ENCODE measurements at places on chromosomes 16 and 17.

- no peak for DNase-seq
Measured at GRCh38 chr16:70728150-70728549, 42.3 kb upstream of the MTSS2 start.

DNA sequence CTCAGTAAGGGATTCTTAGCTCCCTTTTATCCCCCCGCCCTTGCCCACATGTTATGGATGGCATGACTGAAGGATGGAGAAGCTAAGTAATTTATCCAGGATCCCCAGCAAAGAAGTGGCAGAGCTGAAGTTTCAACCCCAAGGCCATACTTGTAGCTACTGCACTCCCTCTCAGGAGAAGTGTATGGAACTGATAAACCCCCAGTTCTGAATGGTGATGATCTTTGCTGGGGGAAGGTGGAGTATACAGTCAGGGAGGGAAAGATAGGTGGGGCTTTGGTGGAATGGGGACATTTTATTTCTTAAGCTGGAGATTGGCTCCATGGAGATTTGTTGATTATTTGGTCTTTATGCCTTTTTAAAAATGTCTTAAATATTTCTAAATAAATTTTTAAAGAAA is 58.3 kb downstream of the TNRC6C start:
- no peak for DNase-seq

GRCh38 chr16:27408602-27409031 is 6.6 kb downstream of the IL21R start:
- no peak for DNase-seq

- no peak for DNase-seq
Measured at GRCh38 chr17:48490451-48490892, 40.3 kb downstream of the HOXB1 start.

GRCh38 chr17:1109606-1110540 is 69.9 kb downstream of the ABR start:
- peak; percentile 58 for DNase-seq

All from NCI-H1930 (cell line).